ENCODE measurements at places on chromosomes 1 and 21.
A peak's percentile ranks its signal among the peaks of the same experiment; 100 is the strongest.

DNA sequence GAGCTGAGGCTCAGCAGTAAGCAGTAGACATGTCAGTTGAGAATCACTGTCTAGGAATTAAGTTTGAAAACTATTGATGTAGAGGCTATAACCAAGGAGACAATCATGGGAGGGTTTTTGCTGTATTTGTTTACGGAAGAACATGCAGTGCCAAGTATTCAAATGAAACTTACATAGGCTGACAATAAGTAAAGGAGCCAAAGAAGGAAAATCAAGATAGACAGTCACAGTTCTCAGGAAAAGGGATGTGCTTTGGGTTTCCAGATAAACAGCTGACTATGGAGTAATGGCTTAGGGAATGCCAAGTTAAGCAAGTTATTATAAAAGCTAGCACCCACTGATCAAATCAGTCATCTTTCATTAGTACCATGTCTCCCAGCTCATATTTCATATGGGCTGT lies 21.5 kb downstream of the GNG12 start:
- DNase-seq, result no peak

GRCh38 chr1:26771643-26772321 lies 16.0 kb upstream of the PIGV start:
- peak; percentile 80 for DNase-seq

- no peak for DNase-seq
These were observed 106.9 kb upstream of the F3 start for GRCh38 chr1:94648225-94649007.

DNA sequence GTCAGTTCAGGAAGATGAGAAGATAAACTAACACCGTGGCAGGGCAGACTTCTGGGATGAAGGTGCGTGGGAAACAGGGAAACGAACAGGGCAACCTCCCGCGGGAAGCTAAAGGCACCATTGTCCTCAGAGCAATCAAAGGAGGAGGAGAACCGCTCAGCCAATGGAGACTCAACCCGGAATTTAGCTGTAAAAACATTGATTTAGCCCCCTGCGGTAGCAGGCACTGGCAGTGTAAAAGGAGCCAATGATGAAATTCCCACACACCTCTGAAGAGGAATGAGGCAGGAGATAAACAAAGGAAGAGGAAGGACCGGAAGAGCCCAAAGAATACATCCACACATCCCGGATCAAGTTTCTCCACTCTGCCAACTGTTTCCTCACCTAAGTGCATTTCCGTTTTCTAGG lies 19.5 kb downstream of the HLCS start:
- DNase-seq, result no peak

GRCh38 chr1:228090613-228091081 lies 8.1 kb downstream of the ARF1 start:
- DNase-seq, result no peak

DNA sequence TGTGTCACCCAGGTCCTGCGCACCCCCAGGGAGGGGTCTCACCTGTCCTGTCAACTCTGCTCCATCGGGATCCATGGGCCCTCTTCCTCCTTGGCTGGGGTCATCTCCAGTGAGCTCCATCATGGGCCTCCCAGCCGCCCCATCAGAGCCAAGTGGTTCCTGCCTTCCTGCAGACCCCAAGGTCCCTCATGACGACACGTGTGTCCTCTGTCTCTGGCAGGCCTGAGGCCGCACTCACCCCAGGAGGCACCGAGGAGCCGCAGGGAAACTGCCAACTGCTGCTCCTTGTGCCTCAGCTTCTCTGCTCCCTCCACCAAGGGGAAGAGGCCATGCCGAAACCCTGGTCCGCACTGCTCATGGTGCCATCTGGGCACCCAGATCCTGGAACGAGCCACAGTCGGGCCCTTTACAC lies 46.8 kb downstream of the COL18A1 start:
- DNase-seq, result no peak

GRCh38 chr1:40848530-40849189 lies 13.5 kb downstream of the CITED4 start:
- DNase-seq, result peak; percentile 62

DNA sequence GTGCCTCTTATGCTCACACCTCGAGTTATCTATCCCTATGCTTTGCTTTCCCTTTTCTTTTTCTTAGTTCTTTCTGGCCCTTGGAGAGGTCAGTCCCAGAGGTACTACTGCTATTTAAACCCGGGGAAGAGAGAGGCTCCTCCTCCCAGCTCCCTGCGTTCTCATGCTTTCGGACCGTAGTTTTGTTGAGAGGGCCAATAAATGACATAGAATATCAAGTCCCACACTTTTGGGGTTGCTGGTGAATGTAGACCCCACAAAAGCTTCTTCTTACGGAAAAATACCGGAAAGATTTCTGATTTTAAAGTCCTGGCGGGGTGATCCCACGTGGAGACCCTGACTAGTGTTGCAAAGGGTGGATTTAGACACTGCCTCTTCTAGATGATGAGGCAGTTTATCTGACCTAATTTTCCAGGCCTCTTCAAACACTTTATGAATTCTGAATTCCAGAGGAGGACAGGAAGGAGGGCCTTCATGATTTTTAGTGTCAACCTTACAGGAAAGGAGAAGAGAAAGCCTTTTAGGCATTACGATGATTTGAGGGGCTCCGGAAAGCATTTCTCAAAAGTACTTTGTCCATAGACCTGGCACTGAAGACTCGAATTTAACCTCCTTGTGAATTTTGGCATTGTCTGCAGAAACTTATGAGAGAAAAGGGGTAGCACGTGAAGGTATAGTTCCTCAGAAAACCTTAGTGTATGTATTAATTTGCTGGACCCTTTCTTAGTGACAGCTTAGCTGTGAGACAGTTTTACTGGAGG lies 694 bp downstream of the TMEM167B start:
- DNase-seq, result peak; percentile 82

GRCh38 chr1:42788021-42788420 lies 3.2 kb downstream of the TMEM269 start:
- no peak for DNase-seq

DNA sequence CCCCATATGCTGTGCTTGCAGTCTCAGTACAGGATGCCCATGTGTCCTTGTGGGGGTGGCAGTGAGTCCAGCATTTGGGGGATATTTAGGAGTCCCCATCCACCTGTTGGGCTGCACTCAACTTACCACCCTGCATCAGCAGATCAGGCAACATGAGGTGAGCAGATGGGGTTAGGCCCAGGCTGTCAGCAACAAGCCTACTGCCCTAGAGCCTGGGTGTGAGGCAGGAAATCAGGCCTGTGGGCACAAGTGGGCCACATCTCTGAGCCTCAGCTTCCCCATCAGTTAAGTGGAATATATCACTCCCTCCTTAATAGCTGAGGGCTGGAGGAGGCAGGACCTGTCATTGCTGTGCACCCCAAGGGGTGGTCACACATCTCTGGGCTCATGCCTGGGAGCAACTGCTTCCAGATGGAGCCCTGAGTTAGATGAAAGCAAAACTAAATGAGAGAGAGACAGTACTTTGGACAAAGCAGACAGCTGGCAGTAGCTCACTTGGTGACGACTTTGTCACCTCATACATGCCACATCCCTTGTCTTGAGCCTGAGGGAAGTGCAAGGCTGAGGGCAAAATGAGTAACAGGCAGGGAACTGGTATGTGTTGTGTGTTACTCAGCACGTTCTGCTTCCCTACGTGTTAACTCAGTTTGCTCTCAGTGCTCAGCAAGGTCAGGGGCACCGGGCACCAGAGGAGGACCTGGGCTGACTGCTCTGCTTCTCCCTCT lies 48.4 kb downstream of the TRIM11 start:
- DNase-seq, result no peak

DNA sequence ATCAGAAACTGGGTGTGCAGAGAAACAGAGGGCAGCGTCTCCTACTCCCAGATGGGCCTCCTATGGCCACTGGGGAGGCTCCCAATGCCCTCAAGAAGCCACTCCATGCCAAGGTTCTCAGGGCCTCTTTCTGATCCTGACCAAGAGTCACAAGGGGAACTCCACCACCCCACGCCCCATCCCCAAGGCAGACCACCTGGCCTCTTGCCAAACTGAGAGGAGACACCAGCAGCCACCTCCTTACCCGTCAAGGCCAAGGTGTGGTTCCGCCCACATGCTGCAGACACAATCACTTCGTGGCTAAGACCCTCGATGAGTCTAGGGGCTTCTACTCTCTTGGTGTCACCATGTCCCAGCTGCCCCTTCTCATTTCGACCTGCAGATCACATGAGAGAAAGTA lies 17.0 kb downstream of the RCC2 start:
- no peak for DNase-seq

GRCh38 chr21:45525910-45526306 lies 16.3 kb downstream of the SLC19A1 start:
- DNase-seq, result no peak

GRCh38 chr1:98674075-98674781 lies 12.7 kb downstream of the SNX7 start:
- no peak for DNase-seq

GRCh38 chr1:45490121-45490625 lies 790 bp downstream of the TESK2 start:
- DNase-seq, result no peak

- DNase-seq, result no peak
These were observed 18.3 kb downstream of the SLFNL1 start for GRCh38 chr1:41003127-41003639.

DNA sequence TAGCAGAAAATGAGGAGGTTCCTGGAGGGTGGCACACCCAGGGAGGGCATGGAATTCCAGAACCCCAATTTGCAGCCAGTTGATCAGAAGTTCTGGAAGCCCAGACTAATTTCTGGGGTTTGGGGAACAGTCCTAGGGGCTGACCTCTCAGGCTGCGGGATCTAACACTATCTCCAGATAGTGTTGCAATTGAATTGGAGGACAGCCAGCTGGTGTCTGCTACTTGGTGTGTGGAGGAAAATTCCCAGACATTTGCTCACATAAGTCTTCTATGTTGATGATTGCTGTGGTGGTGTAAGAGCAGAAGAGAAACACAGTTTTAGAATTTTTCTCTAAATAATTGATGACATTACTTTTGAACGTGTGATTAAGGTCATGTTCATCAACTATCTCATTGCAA lies 154.3 kb upstream of the RNPC3 start:
- no peak for DNase-seq

Data from hematopoietic multipotent progenitor cell treated with erythropoietin and hydrocortisone succinate and interleukin-3 and kit ligand, for 17 days (in vitro differentiated cells).